ENCODE measurements at places on chromosomes 2 and 18. TPM values are rescaled to one million over a fixed set of nuclear protein-coding genes. Genes with fewer than 3 reads are reported as not detected.
A peak's percentile ranks its signal among the peaks of the same experiment; 100 is the strongest.

GRCh38 chr2:156466739-156467405 lies 30.7 kb downstream of the GPD2 start:
- H3K27me3 ChIP-seq: no peaks in the 10 kb centered on the region
- no peaks in the 10 kb centered on the region for H3K36me3 ChIP-seq
- H3K4me1 ChIP-seq: peaks cover 11% of the 10 kb centered on the region
- no peak overlapping the region for H3K27ac ChIP-seq
- DNase-seq: peak; percentile 68
- peak overlapping the region; percentile 11 for H3K4me3 ChIP-seq

DNA sequence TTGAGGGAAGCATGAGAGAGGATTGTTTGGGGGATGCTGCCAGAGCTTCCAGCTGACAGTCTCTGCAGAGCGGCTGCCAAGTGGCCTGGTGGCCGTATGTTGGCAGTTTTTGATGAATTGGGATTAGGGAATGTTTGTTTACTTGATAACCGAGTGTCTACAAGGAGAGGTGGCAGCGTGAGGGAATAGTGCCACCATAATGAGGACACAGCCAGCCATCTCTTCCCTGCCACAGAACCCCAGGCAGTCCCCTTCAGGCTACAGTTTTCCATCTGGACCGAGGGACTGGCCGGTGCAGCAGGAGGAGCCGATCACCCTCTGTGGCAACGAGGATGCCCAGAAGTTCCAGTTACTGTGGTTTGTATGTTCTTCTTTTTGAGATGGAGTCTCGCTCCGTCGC lies 55.2 kb downstream of the TRAPPC12 start:
- no peaks in the 10 kb centered on the region for H3K27me3 ChIP-seq
- H3K4me3 ChIP-seq: no peak overlapping the region
- DNase-seq: no peak
- H3K4me1 ChIP-seq: no peaks in the 10 kb centered on the region
- no peak overlapping the region for H3K27ac ChIP-seq

GRCh38 chr2:216974321-216975302 lies 114.7 kb upstream of the TNP1 start:
- no peaks in the 10 kb centered on the region for H3K36me3 ChIP-seq
- H3K27me3 ChIP-seq: no peaks in the 10 kb centered on the region
- no peak for DNase-seq
- no peak overlapping the region for H3K4me3 ChIP-seq
- H3K4me1 ChIP-seq: no peaks in the 10 kb centered on the region

DNA sequence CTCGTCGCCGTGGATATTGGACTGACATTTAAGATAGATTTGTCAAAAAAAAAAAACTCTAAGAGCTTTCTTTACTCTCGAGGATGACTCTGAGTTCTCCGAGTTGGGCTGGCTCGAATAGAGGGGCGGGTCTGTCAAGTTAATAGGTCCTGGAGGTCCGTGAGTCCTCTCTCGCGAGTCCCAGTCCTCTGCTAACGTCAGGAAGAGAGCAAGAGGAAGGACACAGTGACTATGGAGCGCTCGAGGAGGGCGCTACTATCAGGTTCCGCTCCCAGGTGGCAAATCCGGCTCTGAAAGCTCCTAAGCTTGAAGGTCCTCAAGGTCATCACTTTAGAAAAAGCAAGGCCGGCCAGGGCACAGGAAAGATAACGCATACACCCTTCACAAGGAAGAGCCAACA lies 404 bp upstream of the AKAIN1 start:
- DNase-seq: no peak
- H3K27ac ChIP-seq: no peak overlapping the region
- no peaks in the 10 kb centered on the region for H3K36me3 ChIP-seq
- peaks cover 25% of the 10 kb centered on the region for H3K27me3 ChIP-seq
- H3K4me3 ChIP-seq: no peak overlapping the region
- no peaks in the 10 kb centered on the region for H3K4me1 ChIP-seq

The PDCD1 gene
- total RNA-seq: 0.18 TPM

GRCh38 chr2:236934166-236934565 lies 151.5 kb upstream of the COPS8 start:
- H3K4me3 ChIP-seq: no peak overlapping the region
- H3K27me3 ChIP-seq: no peaks in the 10 kb centered on the region
- DNase-seq: no peak
- no peak overlapping the region for H3K27ac ChIP-seq

DNA sequence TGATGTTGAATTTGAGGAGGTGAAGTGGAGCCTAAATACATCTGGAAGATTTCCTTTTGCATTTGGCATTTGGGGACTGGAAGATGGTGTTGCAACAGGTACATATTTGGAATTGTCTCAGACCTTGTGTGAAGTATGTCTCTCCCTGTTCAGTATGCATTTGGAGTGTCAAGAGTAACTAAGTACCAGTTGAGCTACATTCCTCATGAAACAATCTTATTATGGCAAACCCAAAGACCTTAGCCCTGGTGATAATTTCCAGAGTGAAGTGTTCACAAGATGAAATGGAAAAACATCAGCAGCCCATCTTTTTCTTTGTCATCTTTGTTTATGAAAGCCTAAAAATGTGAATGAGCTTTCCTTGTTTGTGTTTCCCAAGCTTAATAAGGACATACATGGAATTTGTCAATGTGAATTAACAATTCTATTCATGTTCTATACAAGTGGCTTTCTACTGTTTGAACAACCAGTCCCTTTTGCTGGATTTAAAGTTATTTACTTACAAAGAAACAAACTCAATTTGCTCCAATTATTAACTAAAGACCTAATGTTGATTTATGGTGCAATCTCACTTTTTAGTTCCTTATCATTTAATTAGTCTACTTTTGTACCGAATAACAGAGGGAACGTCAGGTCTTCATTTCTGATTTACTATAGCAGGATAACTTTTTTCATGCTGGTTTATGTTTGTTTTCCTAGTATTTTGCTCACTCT lies 42.1 kb upstream of the PPP1R1C start:
- H3K4me3 ChIP-seq: no peak overlapping the region
- H3K36me3 ChIP-seq: no peaks in the 10 kb centered on the region
- H3K27ac ChIP-seq: no peak overlapping the region

- H3K27me3 ChIP-seq: no peaks in the 10 kb centered on the region
- no peaks in the 10 kb centered on the region for H3K36me3 ChIP-seq
- no peak for DNase-seq
- H3K4me1 ChIP-seq: no peaks in the 10 kb centered on the region
- H3K4me3 ChIP-seq: no peak overlapping the region
Observed at GRCh38 chr18:53757328-53757727, 467.1 kb downstream of the MBD2 start.

The ADRA2B gene
- total RNA-seq: 0.19 TPM

- H3K4me1 ChIP-seq: no peaks in the 10 kb centered on the region
- no peaks in the 10 kb centered on the region for H3K36me3 ChIP-seq
Observed at GRCh38 chr2:36337354-36337753, 18.2 kb upstream of the CRIM1 start.

The DES gene
- 6.1 TPM for total RNA-seq

DNA sequence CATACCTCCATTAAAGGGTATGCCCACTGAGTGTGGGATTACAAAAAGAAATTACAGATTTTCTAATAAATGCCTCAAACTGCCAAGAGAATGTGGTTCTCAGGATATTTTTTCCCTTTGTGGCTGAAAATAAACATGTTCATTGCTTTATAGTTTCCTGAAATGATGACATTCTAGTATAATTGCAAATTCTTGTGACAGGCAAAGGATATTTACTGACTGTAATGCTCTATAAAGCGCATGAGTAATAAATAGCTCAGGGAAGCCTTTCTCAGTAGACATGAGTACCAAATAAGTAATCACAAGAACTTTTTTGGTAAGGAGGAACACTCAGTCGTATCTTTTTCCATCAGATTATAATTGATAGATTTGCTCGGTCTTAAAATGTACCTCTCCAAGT lies 72.3 kb downstream of the FTCDNL1 start:
- no peak overlapping the region for H3K27ac ChIP-seq
- DNase-seq: no peak
- H3K27me3 ChIP-seq: no peaks in the 10 kb centered on the region

GRCh38 chr2:142827170-142827569 lies 50.3 kb upstream of the KYNU start:
- no peaks in the 10 kb centered on the region for H3K27me3 ChIP-seq
- no peak for DNase-seq
- H3K36me3 ChIP-seq: no peaks in the 10 kb centered on the region
- no peak overlapping the region for H3K4me3 ChIP-seq
- H3K27ac ChIP-seq: no peak overlapping the region

DNA sequence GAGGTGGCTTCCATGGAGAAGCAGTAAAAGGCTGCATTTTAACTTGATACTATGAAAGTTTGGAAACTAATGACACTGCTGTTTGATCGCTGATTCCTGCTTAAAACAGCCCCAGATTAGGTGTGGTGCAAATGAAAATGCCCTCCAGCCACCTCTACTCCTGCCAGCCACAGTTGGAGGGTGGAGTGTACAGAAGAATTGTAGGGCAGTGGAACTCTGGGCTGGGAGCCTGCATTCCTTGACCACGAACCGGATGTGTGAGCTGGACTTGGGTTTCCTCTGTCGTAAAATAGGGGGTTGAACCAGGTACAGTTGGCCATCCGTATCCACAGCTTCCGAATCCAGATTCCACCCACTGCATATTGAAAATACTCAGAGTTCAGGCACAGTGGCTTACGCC lies 84.6 kb upstream of the RFX8 start:
- H3K27ac ChIP-seq: no peak overlapping the region
- H3K4me3 ChIP-seq: no peak overlapping the region
- H3K36me3 ChIP-seq: no peaks in the 10 kb centered on the region

GRCh38 chr18:63831080-63831788 lies 56.0 kb downstream of the SERPINB7 start:
- H3K27me3 ChIP-seq: no peaks in the 10 kb centered on the region
- H3K36me3 ChIP-seq: no peaks in the 10 kb centered on the region
- H3K27ac ChIP-seq: no peak overlapping the region
- no peak overlapping the region for H3K4me3 ChIP-seq
- DNase-seq: no peak

GRCh38 chr2:241734208-241734466 lies 293 bp upstream of the D2HGDH start:
- no peaks in the 10 kb centered on the region for H3K27me3 ChIP-seq
- H3K36me3 ChIP-seq: no peaks in the 10 kb centered on the region
- no peaks in the 10 kb centered on the region for H3K4me1 ChIP-seq
- H3K4me3 ChIP-seq: peak overlapping the region; percentile 100
- DNase-seq: peak; percentile 31

DNA sequence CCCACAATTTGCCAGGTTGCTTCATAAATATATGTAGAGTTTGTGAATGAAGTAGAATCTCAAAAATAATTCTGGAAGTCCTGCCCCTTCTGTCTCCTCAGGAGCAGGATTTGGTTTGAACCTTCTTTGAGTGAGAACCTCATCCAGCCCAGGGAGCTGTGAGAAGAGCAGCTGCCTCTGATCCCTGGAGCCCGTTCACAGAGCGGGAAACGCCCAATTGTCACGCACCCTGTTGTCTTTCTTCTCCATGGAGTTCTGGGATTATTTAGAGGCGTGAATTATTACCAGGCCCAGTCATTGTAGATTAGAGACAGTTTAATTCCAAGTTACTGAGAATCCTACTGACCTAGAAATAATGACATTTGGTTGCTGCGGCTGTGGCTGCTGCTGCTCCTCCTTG lies 66.1 kb downstream of the TPO start:
- no peak overlapping the region for H3K27ac ChIP-seq
- H3K36me3 ChIP-seq: no peaks in the 10 kb centered on the region
- no peaks in the 10 kb centered on the region for H3K27me3 ChIP-seq
- DNase-seq: no peak

- H3K27me3 ChIP-seq: no peaks in the 10 kb centered on the region
- DNase-seq: no peak
- no peak overlapping the region for H3K27ac ChIP-seq
- no peak overlapping the region for H3K4me3 ChIP-seq
- no peaks in the 10 kb centered on the region for H3K36me3 ChIP-seq
Observed at GRCh38 chr18:49321271-49321670, 139.2 kb downstream of the DYM start.

The CRYGD gene
- total RNA-seq: not detected

The REEP1 gene
- total RNA-seq: 7.0 TPM

- no peak for DNase-seq
- H3K4me1 ChIP-seq: no peaks in the 10 kb centered on the region
- H3K27me3 ChIP-seq: no peaks in the 10 kb centered on the region
- no peaks in the 10 kb centered on the region for H3K36me3 ChIP-seq
Observed at GRCh38 chr2:133713049-133713580, 144.9 kb upstream of the NCKAP5 start.

The PARD3B gene
- total RNA-seq: 16.0 TPM

The TFPI gene
- 21.2 TPM for total RNA-seq

GRCh38 chr18:21270453-21270852 lies 28.4 kb downstream of the GREB1L start:
- no peaks in the 10 kb centered on the region for H3K36me3 ChIP-seq
- H3K27me3 ChIP-seq: no peaks in the 10 kb centered on the region
- no peak overlapping the region for H3K27ac ChIP-seq

The ESPNL gene
- 0.25 TPM for total RNA-seq

GRCh38 chr18:38951633-38952032 lies 1386.0 kb upstream of the CELF4 start:
- no peak overlapping the region for H3K27ac ChIP-seq
- DNase-seq: no peak
- no peak overlapping the region for H3K4me3 ChIP-seq
- H3K27me3 ChIP-seq: no peaks in the 10 kb centered on the region

DNA sequence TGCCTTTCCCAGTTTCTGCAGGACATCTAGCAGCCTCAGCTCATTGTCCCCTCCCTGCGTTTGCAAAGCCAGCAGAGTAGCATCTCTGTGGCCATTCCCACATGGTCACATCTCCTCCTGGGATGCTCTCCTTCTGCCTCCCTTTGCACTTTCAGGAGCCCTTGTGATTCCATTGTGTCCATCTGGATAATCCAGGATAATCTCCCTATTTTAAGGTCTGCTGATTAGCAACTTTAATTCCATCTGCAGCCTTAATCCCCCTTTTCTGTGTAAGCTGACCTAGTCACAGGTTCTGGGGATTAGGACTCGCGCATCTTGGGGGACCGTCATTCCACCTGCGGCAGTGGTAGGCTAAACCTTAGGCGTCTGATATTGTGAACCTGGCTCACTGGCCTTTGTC lies 70.7 kb downstream of the NEDD4L start:
- H3K4me1 ChIP-seq: peaks cover 8% of the 10 kb centered on the region
- DNase-seq: no peak
- no peak overlapping the region for H3K27ac ChIP-seq
- H3K27me3 ChIP-seq: no peaks in the 10 kb centered on the region
- no peak overlapping the region for H3K4me3 ChIP-seq

The MC5R gene
- not detected for total RNA-seq

DNA sequence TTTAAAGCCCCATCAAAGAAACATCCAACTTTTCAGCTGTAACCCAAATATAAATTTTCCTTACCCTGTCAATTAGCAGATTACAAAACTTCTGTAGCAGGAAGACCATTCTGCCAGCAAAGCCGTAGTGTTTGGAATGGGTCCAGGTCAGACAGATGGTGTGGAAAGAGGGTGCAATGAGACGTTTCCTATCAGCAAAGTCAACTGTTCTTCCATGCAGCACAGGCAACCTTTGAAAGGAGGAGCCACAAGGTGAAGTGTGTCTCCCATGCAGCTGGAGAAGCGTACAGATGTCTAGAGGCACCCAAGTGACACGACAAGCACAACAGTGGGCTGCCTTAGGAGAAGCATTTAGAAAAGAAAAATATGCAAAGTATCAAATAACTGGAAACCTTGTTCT lies 83.7 kb downstream of the SP3 start:
- H3K4me3 ChIP-seq: no peak overlapping the region
- no peaks in the 10 kb centered on the region for H3K36me3 ChIP-seq
- H3K27me3 ChIP-seq: no peaks in the 10 kb centered on the region
- no peak for DNase-seq
- H3K27ac ChIP-seq: no peak overlapping the region
- H3K4me1 ChIP-seq: no peaks in the 10 kb centered on the region

- no peak overlapping the region for H3K4me3 ChIP-seq
- H3K27me3 ChIP-seq: no peaks in the 10 kb centered on the region
- H3K4me1 ChIP-seq: no peaks in the 10 kb centered on the region
- H3K36me3 ChIP-seq: no peaks in the 10 kb centered on the region
- H3K27ac ChIP-seq: no peak overlapping the region
- no peak for DNase-seq
Observed at GRCh38 chr2:58796239-58796910, 555.2 kb upstream of the FANCL start.

The NOSTRIN gene
- 18.8 TPM for total RNA-seq

The SERPINB11 gene
- not detected for total RNA-seq

Measured in pancreas (tissue), 10 donors.